ENCODE measurements at places on chromosomes 5 and 9.

DNA sequence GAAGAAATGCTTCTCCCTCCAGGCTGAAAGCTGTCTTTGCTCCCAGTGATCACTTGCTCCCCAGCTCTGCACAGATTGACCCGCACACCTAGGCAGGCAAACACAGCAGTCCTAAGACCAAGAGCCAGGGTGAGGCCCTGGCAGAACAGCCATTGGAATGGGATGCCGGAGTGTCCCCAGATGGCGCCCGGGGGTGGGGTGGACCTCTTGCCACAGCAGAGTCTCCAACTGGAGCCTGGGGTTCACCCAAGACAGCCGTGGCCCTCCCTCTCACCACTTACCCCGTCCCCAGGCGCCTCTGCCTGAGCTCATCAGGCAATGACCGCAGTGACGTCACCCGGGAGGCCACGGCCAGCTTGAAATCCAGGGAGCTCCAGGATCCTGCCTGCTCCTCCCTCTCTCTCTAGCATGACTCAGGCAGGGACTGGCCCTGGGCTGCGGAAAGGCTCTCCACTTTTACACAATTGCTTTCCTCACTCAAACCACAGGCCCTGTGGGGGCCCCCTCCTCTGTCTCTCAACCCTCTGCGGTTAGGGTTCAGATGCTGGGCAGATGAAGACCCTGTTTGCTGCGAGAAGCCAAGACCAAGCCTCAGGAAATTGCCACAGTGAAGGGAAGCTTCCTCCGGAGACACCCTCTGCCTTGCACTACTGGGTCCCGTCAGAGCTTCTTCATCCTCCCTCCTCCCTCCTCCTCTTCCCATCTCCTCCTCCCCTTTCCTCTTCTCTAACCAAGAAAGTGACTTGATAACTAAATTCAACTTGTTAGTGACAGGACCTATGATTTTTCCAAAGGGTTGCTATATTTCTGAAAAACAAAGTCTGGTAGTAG lies 24.3 kb upstream of the PTGES start:
- DNase-seq, result peak; percentile 97

DNA sequence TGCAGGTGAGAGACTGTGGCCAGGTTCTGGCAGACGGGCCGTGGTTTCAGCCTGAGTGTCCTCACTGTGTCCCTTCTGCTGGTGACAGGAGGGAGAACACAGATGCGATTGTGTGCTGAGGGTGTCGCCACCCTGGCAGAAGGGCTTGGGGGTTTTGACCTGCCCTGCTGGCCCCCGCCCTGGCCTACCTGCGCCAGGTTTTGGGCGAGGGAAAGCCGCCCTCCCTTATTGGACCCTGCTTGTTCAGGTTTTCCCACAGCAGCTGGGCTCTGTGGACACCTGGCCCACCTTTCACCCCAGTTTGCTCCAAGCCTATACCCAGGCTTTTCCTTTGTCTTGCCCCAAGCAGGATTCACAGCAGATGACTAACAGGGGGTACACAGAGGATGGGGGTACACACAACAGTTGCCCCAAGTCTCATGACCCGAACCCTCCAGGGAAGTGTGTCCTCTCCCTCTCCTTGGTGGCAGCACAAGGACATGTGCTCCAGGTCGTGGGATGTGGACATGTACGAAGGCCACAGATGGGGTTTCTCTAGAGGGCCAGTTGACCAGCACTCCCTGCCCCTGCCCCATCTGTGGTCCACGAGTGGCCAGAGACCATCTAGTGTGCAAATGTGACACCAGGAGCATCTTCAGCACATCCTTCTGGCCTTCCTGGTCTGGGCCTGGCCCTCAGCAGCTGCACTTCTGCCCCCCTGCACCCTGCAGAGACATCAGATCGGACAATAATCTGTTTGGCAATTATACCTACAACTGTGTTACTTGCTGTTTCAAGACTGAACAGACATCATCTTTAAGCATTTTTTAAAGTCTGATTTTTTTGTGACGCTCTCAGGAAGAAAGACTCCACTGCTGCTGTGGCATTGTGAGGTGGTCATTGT lies 265.8 kb upstream of the IRX4 start:
- no peak for DNase-seq

- no peak for DNase-seq
Observed at GRCh38 chr5:84430079-84430478, 45.4 kb upstream of the EDIL3 start.

- no peak for DNase-seq
Observed at GRCh38 chr9:36280989-36281388, 22.7 kb upstream of the GNE start.

DNA sequence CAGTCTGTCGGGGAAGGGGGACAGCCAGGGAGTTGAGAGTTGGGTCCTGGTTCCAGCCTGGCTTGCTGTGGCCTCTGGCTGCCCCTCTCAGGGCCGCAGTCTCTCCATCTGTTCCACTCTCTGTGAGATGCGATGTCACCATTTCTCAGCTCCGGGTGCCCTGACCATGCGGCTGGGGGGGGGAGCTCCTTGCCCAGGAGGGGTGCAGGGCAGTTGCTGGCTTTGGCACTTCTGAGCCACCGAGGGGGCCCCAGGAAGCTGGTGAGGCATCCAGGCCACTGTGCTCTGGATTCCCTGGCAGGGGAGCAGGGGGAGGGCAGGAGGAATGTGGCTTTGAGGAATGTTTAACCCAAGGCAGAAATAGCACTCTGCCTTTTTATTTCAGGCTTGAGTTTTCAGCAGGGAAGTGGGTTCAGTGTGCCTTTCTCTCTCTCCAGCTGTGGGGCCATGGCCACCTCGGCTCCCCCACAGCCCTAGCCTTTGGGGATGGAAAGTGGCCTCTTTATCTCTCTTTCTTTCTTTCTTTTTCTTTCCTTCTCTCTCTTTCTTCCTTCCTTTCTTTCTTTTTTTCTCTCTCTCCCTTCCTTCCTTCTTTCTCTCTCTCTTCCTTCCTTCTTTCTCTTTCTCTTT lies 11.0 kb downstream of the NCS1 start:
- peak; percentile 85 for DNase-seq

GRCh38 chr5:35440409-35440808 lies 177.3 kb upstream of the SPEF2 start:
- no peak for DNase-seq

- no peak for DNase-seq
Observed at GRCh38 chr9:94780516-94780950, 54.0 kb downstream of the AOPEP start.

GRCh38 chr9:86854898-86855523 lies 92.3 kb downstream of the GAS1 start:
- peak; percentile 91 for DNase-seq

- peak; percentile 26 for DNase-seq
Observed at GRCh38 chr5:72511774-72512592, 4.8 kb upstream of the ZNF366 start.

DNA sequence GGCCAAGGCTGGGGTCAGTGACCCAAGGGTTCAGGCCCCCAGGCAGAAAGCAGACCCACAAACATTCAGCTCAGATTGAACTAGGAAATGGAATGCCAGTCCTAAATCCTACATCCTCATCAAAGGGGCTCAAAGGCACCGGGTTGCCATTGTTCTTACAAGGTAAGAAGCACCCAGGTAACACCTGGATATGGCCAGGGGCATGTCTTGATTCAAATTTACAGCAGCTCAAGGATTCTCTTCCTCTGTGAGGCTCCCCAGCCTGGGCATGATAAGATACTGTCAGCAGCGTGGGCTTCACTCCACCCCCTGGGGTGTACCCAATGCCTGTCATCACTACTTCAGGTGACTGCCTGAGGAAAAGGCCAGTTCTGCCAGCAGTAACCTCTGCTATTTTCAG lies 92.1 kb upstream of the FSTL4 start:
- no peak for DNase-seq

DNA sequence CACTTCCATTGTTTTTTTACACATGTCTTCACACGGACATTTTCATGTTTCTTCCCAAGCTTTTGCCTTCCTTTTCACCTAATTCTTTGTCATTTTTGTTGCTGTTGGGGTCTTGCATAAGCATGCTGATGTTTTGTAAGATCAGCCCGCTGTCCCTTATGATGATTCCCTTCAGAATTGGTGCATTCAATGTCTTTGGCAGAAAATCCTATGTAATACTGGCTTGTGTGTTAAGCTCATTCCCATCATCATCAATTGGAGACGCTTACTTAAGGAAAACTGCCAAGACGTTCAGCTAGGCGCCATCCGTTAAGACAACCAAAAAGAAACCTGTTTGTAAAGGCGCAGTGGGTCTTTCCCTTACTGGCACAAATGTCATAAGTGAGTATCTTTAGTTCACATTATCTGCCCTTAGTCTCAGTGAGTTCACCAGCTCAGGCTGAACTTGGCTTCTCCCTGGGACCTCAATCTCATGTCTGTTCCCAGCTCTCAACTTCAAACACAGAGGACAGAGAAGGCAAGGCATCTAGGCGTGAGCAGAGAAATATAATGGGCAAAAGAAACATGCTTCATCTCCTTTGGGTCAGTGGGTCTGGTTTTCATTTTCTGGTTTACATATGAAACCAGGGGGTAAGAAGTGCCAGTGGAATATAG lies 97.9 kb downstream of the EFNA5 start:
- DNase-seq, result no peak

- peak; percentile 98 for DNase-seq
Observed at GRCh38 chr5:125412561-125413495, 666.4 kb upstream of the ZNF608 start.
